ENCODE measurements at places on chromosomes 7 and 10.
A peak's percentile ranks its signal among the peaks of the same experiment; 100 is the strongest.

DNA sequence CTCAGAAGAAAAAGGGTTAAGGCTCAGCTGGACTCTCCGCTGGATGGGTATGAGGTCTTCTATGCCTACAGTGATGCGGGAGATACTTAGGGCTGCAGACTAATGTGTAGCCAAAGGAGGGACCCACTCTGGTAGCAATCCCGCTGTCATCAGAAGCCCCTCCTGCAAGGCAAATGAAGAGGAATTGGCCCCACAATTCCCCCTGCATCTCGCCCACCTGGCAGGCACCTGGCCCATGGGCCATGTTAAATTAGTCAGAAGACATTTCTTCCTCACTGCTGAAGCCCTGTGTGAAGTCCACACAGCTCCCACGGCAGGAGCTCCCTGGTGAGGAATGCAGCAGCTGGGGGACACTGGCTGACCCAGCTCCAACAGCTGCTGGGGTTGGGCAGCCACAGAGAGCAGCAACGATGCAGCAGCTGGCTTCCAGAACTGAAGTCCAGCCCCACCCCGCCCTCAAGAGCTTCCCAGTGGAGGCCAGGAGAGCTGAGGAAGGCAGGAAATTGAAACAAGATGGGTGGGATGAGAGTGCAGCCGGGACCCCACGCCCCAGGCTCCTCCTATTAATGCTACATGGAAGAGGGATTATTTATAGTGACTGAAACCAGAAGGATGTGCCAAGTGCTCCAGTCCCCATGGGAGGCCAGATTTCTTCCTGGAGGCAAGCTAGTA lies 5.5 kb downstream of the VSTM4 start:
- no peak for DNase-seq

DNA sequence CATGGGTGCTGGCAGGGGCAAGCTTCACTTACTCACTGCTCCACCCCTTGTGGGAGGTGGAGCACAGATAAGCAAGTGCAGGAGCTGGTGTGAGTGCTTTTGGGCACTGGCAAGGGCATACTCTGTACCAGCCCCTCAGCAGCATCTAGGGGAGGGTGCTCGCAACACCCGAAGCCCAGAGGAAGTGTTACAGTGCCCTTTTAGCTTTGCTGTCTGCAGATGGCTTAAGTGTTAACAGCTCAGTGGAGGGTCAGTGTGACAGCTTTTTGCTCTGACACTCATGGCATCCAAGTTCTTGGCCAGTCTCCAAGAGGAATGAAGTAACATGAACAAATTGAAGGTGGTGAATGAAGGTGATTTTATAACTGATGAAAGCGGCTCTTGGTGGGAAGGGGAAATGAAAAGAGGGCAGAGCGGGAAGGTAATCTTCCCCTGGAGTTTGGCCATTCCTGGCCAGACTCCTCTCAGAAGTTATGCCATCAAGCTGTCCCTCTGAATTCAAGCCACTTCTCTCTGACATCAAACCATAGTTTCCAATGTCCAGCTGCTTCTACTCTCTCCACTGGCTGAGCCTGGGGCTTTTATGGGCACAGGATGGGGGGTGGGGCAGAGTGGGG lies 862.5 kb downstream of the KCNMA1 start:
- no peak for DNase-seq

- DNase-seq = no peak
These were observed 92.0 kb downstream of the CTBP2 start for GRCh38 chr10:125068406-125068805.

DNA sequence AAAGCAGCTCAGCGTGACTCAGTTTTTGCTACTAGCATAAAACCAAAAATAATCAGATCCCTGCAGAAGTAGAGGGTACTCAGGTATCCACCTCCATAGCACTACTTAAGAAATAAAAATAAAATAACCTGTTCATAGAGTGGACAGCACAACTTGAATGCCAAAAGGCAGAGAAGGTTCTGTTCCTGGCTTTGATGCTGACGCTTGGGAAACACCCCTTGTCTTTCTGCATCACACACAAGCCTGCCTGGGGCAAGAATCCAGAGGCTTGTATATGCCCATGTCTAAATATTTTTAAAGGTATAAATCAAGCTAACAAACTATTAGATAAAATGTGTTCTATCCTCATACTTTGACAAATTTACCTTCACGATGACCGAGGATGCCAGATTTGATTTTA lies 207.3 kb downstream of the KIAA1217 start:
- no peak for DNase-seq

DNA sequence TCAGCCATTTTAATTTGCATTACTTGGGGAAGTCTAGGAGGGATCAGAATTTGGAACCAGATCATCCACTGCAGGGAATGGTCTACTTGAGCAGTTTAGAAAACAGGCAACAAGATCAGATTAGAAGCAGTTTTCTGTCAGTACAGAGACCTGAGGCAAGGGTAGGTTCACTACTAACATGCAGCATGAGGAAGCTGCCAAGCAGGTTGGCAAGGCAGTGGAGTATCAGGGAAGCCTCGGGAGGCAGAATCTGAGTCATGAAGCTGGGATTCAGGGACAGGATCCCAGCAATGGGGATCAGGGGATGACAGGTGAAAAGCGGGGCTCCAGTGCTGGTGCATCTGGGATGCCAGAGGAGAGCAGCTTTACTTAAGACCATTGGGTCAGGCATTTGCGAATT lies 28.1 kb downstream of the ENO4 start:
- no peak for DNase-seq

DNA sequence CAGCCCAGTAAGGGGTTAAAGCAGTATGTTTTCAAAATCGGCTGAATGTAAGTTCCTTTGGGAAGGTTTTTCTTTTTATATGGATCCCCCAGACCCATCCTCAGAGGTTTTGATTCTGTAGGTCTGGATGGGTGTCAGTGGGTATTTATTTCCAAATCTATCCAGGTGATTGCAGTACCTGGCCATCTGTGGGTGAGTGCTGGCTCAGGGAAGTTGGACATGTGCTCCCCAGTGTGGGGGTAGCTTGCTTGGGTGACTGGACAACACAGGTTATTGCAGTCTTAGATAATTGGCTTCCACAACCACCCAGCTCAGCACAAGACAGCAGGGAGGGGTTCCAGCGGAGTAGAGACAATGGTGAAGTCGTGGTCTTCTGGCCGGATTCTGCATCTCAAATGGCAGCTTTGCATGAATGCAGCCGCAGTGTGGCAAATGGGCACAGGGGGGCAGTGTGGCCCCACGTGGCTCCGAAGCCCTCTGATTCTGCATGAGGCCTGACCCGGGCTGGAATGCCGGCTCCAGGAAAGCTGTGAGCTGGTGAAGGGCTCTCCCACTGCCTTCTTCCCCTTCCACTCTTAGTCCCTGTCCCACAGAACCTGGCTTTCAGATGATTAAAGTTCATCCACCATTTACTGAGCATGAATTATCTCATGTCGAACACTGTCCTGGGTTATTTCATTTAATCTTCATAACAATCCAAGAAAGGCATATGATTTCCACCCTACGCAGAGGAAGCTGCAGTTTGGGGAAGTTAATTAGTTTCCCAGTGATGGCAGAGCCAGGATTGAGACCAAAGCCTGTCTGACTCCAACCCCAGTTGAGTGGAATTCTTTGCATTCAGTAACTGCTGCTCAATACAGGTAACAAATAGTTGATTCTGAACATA lies 64.5 kb upstream of the SYPL1 start:
- peak; percentile 53 for DNase-seq

DNA sequence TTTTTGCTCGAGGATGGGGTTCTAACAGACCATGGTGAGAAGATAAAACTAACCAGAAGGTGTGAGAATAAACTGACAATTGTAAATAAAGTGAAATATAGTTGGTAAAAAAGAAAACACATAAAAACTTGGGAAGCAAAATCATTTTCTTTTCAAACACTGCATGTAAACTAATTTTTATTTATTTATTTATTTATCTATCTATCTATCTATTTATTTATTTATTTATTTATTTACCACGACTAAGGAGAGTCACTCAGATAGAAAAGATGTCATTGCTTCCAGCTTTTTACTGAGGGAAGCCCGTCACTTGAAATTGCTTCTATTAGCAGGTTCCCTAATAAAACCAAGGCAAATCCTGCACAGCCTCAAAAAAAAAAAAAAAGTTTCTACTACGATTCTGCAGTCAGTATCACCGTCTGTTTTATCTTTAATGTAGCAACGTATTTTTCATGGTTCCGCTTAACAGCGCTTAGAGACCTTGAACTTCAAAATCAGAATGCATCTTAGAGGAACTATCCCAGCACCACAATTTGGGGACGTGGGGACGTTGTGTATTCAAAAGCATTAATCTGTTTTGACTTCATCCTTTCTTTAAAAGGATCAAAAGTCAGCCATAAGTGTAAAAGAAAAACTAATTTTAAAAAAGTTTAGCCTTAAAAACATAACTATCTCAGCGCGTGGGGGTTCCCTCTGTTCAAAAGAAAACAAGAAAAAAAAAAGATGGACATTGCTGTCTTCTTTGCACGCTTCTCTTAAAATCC lies 33.3 kb upstream of the EBLN1 start:
- DNase-seq = peak; percentile 71

DNA sequence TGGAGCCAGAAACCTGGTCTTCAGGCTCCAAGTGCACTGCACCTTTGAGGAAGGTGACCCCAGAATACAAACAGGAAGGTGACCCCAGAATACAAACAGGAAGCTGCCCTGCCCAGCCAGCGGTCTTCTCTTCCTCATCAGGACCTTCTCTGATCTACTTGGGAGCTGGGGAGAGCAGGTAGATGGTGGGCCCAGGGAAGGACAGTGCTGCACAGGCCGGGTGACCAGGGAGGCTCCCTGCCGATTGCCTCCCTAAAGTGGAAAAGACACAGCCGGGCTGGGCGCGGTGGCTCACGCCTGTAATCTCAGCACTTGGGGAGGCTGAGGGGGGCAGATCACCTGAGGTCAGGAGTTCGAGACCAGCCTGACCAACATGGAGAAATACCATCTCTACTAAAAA lies 151.8 kb upstream of the CHST15 start:
- DNase-seq = no peak

DNA sequence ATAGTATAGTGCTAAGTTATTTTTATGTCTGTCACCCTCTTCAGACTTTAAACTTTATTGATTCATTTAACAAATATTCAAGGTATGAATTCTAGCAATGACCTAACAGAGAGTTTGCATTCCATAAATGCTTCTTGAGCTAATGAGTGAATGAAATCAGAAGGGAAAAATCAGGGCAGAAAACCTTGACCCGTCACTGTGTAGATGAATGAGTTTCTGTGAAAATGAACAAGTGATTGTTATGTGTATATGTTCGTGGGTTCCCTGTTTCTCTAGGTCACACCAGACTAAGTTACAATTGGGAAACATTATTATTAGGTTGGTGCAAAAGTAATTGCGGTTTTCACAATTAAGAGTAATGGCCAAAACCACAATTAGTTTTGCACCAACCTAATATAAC lies 30.1 kb downstream of the APBB1IP start:
- no peak for DNase-seq

GRCh38 chr7:47477191-47478016 lies 104.5 kb downstream of the TNS3 start:
- DNase-seq = no peak
